ENCODE measurements at places on chromosomes 4 and X. TPM values are rescaled to one million over a fixed set of nuclear protein-coding genes. Genes with fewer than 3 reads are reported as not detected.

DNA sequence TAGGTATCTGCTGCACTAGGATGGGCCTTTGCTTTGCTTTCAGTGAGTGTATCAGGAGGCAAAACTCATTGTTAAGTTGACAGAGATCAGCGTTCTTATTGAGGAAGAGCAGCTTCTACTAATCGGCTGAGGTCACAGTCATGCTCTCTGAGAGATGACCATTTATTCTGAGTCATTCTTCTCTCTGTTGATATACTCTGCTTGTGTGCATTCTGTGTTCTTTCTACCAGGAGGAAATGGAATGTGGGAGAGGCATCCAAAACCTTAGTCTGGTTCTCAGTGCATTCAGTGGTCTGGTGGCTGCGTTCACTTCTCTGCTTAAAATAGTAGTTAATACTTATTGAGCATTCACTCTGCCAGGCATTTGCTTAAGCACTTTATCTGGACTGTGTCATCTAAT lies 66.2 kb downstream of the RRAGB start:
- no peak for DNase-seq

DNA sequence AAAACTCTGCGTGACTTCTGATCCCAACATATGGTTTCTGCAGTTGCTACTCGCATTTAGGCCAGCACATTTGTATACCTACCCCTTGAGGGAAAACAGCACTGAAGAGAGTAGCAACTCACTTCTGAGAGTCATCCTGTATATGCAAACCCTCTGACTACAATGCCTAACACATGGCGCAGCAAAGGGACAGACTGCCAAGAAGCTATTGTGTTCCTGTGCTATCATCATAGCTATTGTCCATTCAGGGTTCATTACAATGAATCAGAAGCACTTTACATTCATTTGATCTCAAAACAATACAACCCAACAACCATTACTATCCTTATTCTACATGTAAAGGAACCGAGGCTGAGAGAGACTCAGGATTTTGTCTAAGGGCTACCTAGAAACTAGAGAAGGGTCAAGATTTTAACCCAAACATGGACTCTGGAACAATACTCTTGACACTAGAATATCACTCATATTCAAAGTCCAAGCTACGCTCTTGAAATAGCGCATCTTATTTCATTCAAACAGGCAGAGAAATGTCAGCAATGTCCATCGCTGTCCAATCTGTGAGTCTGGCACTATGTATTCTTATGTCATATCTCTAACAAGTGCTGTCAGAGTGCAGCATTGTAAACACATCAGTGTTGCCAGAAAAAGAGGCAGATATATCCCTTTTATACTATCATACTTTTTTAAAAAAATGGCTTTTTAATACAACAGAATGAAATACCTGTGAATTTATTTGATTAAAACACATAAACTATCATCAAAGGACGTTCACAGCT lies 173.6 kb downstream of the CORIN start:
- no peak for DNase-seq

- no peak for DNase-seq
These were observed 387.8 kb downstream of the PRR32 start for GRCh38 chrX:127207326-127207725.

GRCh38 chr4:146191766-146192458 lies 16.4 kb downstream of the LSM6 start:
- DNase-seq = no peak

GRCh38 chr4:72314869-72315268 lies 254.2 kb downstream of the ADAMTS3 start:
- peak; percentile 27 for DNase-seq

DNA sequence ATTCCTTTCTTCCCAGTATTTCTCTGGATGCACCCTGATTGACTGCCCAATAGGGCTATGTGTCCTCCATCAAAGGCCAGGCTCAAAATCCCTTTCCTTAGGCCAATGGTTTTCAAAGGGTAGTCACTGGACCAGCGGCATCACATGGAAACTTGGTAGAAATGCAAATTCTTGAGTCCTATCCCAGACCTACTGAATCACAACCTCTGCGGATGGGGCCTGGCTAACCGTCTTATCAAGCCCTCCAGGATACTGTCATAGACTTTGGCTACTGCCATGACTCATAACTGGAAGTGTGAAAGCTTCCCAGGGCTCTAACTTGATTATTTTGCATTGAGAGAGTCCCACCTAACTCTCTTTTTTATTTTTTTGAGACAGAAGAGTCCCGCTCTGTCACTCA lies 71.9 kb upstream of the TFDP3 start:
- DNase-seq = no peak

DNA sequence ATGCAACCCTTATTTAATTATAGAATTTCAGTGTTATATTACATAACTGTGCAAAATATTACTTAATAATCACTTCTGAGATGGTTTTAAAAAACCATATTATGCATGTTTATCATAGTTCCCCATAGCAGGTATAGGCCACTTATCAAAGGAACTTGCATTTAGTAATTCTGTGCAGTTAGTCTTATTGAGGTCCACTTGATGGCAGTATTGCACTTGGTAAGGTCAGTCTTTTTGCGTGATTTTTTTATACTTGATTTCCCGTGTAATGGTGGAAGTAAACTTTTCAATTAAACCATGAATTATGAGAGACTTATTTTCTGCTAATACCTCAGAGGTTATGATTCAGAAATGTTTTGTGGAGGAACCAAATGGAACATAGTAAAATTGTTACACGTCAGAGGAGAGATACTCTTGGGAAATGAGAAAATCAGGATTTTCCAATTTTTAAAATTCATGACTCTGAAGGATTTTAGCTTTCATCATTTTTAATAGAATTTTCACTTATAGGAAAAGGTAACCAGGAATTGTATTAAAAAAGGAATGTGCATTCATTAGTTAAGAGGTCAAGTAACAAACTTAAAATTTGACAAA lies 230.0 kb downstream of the CCSER1 start:
- DNase-seq = peak; percentile 71

DNA sequence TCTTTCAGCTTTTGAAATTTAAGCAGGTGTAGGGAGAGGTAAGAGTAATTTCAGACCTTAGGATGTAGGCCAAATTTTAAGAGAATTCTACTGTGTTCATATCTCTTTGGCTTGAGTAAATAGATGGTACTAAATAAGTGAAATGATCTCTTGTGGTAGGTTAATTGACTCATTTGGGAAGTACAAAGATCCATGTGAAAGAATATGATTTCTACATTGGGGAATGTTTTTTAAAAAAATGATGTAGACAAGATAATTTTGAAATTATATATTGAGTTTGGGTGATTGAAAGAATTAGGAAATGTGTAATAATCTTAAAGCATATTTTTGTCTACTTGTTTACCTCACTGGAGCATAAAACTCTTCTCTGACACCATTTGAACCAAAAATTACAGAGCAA lies 35.6 kb downstream of the RAPGEF2 start:
- no peak for DNase-seq

DNA sequence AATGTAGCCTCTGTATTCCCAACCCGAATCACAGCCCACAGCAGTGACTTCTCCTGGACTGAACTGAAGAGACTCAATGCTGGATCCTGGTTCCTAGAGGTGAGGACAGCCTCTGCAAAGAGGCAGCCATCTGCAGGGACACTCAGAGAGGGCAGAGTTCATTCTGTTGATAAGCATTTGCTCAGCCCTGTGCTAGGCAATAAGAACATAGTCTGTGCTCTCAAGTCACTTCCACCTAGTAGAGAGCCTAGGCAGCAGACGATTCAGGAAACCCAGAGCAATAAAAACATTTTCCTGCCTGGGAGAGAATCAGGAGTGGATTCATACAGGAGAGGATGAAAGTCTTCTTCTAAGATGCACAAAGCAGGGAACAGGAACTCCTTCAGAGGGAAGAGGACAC lies 4.3 kb downstream of the GDPD2 start:
- DNase-seq = no peak

The STATH gene
- 6.8 TPM for total RNA-seq

The F8A2 gene
- total RNA-seq = not detected

The BMPR1B gene
- total RNA-seq = 4.8 TPM

The STAP1 gene
- 0.08 TPM for total RNA-seq

The PDGFC gene
- 14.6 TPM for total RNA-seq

The NAA11 gene
- total RNA-seq = 0.12 TPM

Data from SJCRH30 (cell line).